Stimulated activated CD4-positive, alpha-beta T cell treated with anti-CD3 and anti-CD28 coated beads, Interleukin-1b, Interleukin-23, amount 100 ng/mL, for 1 hour (primary cell): ENCODE measurements at places on chromosomes 5 and 9.

DNA sequence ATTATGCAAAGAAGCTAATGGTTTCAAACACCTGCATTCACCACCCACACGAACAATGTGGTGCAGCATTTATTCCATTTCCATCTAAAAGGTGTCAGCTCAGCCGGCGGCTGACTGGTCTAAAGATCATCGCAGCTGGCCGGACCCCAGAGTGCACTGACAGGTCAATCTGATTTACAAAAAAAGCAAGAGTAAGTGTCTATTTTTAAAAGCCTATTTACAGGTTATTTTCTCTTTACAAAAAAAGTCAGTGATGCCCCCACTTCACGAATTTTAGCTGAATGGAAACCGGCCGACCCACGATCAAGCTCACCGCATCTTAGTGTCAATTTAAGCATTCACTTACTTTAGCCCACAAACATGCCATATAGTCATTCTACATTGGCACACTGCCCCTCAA is 58.3 kb downstream of the SEMA4D start:
- no peak for DNase-seq

- no peak for DNase-seq
These were observed 121.7 kb upstream of the BNC2 start for GRCh38 chr9:16992138-16992537.

DNA sequence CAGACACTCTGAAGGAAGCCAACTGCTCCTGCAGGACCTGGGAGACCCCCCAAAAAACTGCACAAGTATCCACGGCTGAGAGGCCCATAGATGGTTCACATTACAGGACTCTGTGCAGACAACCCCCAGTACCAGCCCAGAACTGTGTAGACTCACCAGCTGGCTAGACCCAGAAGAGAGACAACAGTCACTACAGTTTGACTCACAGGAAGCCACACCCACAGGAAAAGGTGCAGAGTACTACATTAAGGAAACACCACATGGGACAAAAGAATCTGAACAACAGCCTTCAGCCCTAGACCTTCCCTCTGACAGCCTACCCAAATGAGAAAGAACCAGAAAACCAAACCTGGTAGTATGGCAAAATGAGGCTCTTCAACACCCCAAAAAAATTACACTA is 281.2 kb upstream of the RGMB start:
- no peak for DNase-seq

GRCh38 chr5:35687961-35688360 is 70.3 kb downstream of the SPEF2 start:
- no peak for DNase-seq

DNA sequence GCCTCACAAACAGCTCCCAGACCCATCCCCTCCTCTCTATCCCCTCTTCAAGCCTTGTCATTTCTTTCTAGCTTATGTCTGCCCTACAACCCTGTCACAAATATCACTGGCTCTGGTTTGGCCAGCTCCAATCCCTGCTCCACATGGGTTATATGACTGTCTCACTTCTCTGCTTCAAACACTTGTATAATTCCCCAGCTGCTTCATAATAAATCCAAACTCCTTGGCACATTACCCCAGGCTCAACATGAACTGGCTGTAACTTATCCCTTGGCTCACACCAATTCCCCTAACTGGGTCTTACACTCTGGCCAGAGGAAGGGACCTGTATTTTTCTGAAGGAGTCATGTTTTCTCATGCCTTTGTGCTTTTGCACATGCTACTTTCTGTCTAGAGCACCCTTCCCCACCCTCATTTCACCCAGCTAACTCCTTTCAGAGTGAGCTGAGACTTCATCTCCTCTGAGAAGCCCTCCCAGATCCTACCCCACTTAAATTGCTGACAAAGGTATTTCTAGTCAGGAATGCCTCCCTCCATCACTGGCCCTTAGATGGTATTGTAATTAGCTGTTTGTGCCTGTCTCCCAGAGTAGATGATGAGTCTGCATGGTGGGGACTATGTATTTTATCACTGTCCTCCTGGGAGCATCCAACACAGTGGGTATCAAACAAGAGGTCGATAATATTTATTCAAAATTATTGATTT is 5.3 kb downstream of the PRXL2C start:
- DNase-seq: no peak
